ENCODE measurements at places on chromosomes 16 and 17.

DNA sequence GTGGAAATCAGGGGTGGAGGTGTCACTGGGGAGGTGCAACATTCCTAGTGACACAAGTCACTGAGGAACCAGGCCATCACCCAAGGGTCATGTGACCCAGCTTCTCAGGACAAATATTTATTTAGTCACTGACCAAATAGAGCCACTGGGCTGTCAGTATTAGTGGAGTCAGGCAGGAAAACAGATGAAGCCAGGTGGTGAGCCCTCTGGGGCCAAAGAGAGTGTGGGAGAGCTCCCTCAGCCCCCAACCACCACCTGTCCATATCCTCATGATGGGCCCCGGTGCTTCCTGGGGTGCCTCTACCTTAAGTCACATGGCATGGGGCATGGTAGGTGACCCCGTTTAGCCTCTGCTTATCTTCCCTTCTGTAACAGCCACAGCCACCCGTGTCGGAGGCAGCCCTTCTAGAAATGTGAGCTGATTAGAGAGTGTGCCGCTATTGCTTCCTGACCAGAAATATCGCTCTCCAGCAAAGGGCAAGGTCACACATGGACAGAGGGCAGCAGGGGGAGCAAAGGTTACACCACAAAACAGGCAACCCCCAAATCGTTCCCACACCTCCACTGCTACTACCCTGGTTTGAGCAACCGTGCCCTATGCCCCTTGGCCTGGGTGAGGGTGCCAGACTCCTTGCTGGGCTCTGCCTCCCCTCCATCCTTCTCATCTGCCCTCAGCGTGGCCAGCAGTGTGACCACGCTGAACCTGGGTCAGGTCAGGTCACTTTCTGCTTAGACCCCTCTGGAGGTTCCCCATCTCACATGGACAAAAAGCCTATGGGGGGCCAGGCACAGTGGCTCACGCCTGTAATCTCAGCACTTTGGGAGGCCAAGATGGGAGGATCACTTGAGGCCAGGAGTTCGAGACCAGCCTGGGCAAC, 8.6 kb upstream of the AKTIP start:
- DNase-seq = no peak

- no peak for DNase-seq
These were observed 67.5 kb downstream of the IQCK start for GRCh38 chr16:19785512-19786130.

DNA sequence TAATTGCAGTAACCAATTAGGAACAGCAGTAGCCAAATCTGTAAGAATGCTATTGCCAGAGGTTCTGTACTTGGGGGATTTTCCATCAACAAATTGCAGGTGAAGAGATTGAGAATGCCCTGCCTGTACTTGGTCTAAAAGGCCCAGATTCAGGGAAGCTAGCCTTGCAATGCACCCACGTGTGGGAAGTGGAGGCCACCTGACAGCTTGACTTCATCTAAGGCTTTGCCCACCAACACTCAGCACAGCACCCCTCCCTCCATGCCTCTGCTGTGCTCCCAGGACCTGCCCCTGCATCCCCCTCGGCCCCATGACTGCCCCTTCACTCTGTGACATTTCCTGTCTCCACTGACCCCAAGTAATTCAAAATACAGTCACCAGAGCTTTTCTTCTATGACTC, 79.1 kb upstream of the CDH5 start:
- no peak for DNase-seq

DNA sequence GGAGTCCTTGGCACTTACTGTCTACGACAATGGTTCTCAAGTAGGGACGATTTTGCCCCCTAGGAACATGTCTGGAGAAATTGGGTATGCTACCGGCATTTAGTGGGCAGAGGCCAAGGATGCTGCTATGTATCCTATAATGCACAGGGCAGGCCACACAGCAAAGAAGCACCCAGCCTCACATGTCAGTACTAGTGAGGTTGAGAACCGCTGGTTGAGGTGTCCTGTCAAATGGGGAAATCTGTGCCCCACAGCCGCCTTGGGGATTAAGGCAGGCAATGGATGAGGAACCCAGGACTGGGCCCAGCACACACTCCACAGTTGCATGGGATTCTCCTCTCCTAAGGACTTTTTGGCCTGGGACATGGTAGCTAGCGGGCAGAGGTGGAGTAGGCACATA, 86.7 kb upstream of the TOB1 start:
- no peak for DNase-seq

DNA sequence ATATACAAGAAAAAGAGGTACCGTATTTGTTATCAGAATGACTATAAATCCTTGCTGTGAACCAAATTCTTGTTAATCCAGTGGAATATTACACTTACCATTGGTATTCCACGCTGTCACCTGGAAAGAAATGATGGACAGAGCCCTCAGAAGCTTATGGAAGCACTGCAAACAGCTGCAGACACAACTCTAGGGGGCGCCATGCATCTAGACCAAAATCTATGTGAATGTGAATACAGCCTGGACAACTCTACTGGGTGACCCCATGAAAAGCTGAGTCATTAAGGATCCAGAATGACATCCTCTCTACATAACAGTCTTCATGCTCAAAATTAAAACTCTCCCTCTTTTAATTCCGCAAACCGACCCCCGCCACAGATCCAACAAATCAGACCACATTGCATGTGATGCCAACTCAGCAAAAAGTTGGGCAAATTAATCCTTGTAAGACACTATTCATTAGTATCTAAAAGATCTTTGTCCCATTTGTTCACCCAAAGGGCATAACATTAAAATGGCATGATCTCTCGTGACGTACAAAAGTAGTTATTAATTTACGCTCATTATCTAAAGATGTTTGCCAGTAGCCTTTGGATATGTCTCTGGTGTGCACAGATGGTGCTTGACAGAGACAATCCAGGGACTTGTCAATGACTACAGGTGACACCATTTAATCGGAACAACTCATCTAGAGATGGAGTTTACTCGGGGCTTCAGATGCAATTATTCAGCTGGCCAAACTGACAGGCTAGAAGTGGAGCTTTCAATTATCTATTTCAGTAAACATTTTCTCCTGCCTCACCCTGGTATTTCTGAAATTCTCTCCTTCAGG, 552.7 kb upstream of the PSMD7 start:
- no peak for DNase-seq

- peak; percentile 95 for DNase-seq
These were observed 45.0 kb downstream of the B9D1 start for GRCh38 chr17:19317359-19318095.

DNA sequence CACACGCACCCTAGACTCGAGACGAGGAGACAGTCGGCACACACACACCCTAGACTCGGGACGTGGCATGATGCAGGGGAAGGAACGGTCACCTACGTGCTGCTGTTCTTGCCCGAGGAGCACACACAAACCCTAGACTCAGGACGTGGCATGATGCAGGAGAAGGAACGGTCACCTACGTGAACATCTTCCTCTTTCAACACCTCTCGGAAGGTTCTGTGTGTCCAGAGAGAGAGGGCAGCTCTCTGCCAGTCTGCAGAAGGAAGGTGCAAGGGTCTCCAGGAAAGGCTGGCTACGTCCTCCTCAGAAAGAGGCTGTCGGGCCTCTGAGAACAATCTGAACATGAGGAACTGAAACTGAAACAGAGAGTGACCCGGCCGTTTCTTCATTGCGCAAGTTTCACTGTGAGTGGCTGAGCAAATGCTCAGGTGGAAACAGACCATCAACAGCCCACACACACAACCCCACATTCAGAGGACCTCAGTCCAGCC, 43.4 kb downstream of the ZNF276 start:
- DNase-seq = peak; percentile 83

DNA sequence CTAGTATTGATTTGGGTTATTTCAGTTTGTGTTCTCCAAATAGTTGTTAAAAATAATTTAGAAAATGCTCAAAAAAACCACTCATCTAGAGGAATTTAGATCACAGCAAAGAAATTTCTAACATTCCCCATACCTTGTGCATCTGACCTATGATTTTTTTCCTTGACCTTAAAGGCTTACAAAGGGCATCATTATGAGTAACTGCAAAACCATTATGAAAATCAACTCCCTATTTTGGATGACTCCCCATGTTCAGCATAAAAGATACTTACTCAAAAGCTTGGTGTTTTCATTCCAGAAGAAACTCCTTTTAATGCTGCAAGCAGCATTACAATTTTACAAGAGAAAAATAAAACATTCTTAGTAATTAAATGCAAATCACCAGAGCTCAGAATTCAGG, 83.2 kb downstream of the GRIN2A start:
- no peak for DNase-seq

DNA sequence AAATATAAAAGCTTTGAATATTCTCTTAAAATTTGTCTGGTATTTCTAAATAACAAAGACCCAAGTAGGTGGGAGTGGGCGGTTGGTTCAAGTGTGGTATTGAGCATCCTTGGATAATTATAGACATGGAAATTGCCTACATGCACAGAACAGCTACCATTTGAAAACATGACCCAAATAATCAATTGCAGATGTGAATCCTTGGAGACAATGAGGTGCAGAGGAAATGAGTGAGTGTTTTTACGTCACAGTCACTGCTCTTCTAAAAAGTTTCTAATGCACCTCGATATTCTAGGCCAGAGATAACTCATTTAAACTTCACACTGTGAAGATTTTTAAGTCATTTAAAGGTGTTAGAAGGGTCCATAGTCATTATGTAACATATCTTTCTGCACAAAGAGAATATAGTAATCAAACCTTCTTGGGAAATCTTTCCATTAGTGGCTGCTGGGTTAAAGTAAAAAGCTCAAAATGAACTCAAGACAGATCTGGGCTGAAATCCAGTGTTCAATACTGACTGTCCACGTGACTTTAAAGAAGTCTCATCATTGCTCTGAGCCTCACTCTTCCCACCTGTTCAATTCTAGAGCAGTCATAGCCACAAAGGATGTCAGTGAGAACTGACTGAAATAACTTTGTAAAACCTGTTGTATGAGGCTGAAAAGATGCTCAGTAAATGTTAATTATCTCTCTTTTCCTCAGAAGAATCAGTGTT, 144.5 kb downstream of the CDH11 start:
- DNase-seq = no peak

DNA sequence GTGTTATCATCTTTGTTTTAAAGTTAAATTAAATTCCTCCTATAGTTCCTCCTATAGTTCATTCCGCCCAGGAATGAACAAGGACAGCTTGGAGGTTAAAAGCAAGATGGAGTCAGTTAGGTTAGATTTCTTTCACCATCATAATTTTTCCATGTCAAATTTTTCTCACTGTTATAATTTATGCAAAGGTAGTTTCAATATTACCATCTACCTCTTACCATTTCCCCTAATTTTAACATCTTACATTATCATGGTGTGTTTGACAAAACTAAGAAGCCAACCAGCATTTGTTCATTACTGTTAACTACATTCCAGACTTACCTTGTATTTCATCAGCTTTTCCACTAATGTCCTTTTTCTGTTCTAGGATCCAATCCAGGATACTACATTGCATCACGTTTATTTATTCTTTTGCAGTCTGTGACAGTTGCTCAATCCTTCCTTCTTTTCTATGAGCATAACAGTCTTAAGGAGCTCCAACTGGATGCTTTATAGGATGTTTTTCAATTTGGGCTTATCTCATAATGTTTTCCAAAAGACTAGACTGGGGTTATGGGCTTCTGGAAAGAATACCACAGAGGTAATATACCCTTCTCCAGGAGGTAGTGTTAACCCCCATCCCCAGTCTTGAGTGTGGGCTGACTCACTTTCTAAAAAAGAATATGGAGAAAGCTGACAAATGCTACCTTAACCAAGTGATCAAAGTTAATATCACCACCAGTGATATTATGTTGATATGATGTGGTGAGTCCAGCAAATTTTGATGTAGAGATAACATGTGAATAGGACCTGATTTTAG, 158.5 kb downstream of the PPM1E start:
- DNase-seq = no peak

- DNase-seq = no peak
These were observed 40.0 kb downstream of the HS3ST3A1 start for GRCh38 chr17:13561606-13562270.

GRCh38 chr17:50691550-50692447, 15.9 kb downstream of the ANKRD40 start:
- DNase-seq = no peak

DNA sequence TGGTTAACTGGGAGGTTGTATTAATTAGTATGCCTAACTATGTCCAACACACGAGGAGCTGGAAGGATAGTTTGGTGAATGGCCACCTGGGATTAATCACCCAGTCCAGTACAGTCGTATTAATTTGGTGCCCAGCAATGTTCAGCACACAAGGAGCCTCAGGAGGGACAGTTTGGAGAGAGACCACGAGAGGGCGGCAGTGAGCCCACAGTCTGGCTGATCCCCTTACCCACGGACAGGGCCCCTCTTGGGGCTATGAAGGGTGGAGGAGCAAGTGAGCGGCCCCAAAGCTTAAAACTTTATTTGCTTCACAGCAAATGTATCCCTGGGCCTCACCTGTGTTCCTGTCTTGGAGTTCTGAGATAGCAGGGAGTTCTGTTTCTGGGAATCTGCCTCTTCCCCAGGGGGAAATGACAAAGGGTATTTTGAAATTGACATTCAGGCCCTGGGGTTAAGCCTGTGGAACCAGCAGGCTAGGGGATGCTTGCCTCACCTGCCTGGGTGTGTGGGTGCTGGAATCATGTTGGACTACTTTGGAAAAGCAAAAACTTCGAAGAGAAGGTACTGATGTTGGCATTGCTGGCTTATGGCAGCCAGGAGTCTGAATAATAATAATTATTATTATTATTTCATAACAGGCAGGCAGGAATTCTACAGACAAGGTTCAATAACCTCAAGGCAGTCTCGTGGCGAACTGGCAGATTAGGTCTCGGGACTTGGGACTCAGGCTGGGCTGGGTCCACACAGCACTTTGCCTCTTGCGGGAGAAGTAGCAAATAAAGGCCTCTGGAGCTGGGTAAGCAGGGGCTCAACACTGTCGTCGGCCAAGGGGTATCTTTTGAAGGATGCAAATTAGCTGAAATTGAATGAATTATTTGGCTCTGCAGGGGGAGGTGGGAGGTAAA, 227.6 kb upstream of the ASIC2 start:
- peak; percentile 34 for DNase-seq

GRCh38 chr17:57477522-57478362, 221.4 kb downstream of the MSI2 start:
- no peak for DNase-seq

- no peak for DNase-seq
These were observed 168.5 kb downstream of the BCAS3 start for GRCh38 chr17:60846175-60846574.

DNA sequence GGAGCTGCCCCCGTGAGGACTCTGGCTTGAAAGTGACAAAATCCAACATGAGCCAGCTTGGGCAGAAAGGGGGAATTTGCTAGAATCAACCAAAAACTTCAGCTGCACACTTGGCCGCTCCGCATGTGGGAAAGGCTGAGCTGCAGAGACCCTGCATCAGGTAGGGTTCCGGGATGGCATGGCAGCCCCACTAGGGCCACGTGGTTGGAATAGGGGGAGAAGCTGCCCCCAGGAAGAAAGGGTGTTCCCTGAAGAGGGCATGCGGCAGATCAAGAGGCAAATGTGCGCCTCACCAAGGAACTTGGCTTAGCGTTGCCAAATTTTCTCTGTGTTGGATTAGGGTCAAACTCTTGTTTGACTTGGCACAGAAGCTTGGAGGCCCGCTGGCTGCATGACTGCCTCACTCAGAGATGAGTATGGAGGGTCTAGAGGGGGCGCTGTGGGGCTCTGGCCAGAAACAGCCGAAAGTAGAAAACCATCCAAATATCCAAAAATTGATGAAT, 29.2 kb upstream of the WFIKKN2 start:
- no peak for DNase-seq

Data from MM.1S (cell line).